Fibroblast of lung (primary cell): ENCODE measurements at places on chromosomes 2 and 18. TPM values are rescaled to one million over a fixed set of nuclear protein-coding genes. Genes with fewer than 3 reads are reported as not detected.

DNA sequence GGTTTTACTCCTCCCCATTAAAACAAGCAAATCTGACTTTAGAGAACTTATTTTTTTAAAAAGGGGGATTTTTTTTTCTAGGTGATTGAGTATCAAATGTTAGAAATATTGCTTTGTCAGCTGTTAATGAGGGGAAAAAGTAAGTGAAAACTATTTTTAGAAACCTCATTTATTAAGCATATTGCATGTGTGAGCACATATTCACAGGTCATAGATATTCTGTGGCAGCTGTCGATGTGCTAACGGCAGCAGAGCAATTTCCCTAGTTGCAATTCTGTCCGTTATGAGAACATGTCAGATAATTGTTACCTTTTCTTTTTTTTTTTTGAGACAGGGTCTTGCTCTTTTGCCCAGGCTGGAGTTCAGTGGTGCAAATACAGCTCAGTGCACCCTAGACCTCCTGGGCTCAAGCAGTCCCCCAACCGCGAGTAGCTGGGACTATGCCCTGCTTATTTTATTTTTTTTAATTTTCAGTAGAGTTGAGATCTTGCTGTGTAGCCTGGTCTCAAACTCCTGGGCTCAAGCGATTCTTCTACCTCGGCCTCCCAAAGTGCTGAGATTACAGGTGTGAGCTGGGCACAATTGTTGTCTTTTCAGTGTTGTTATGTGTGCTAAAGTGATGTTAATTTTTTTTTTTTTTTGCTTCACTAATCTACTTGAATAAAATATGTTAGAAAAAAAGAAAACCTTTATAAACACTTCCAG is 69.8 kb downstream of the MTA3 start:
- no peak for DNase-seq

Gene FRZB
- total RNA-seq, result 2.0 and 5.6 TPM in 2 replicates

DNA sequence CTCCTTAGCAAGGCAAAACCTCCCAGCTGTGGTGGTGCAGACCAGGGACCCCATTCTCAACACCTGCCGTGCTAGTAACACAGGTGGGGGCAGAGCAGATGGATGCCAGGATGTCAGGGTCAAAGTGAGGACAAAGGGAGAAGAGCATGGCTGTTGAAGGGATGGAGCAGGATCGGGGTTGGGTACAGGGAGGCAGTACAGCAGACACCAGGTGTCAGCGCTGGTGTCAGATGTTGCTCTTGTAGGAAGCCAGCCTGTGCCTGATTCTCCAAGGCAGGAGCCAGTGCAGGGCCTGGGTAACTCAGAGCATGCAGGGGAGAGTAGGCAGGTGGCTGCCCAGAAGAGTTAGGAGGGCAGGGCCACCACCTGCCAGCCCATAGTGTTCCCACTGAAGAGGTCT is 222.1 kb upstream of the SPRED2 start:
- no peak for DNase-seq

GRCh38 chr2:127463155-127463991 is 45.1 kb downstream of the PROC start:
- peak; percentile 15 for DNase-seq

Gene ACMSD
- not detected in 2 replicates for total RNA-seq

DNA sequence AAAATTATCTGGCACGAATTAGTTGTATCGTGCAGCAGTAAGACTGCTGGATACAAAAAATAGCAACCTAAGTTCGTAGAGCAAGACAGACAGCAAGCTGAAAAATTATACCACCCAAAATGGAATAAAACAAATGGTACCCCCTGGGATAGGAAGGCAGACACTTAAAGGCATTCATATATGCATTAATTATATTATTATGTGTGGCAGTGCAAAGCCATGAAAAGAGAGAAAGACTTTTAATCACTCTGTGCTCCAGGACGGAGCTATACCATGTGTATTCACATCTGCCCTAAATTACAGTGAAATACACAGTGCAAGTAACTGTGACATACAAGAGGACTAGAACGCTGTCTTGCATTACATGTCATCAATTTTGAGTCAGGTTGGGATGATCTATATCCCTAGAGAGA is 235.9 kb downstream of the GULP1 start:
- peak; percentile 26 for DNase-seq

- peak; percentile 75 for DNase-seq
Measured at GRCh38 chr2:63654959-63655358, 66.2 kb downstream of the MDH1 start.

Gene HOXD9
- total RNA-seq, result not detected in 2 replicates

GRCh38 chr18:26190506-26190905 is 35.7 kb upstream of the TAF4B start:
- DNase-seq, result no peak

Gene LTBP1
- total RNA-seq, result 190 and 324 TPM in 2 replicates

DNA sequence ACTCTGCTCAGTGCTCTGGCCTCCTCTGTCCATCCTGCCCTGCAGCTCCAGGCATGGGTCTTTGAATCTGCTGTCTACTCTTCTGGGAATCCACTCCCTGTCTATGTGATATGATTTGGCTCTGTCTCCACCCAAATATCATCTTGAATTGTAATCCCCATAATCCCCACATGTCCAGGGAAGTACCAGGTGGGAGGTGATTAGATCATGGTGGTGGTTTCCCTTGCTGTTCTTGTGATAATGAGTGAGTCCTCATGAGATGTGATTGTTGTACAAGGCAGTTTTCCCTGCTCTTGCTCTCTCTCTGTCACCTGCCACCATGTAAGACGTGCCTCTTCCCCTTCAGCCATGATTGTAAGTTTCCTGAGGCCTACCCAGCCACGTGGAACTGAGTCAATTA is 881.8 kb upstream of the ID2 start:
- DNase-seq, result no peak

DNA sequence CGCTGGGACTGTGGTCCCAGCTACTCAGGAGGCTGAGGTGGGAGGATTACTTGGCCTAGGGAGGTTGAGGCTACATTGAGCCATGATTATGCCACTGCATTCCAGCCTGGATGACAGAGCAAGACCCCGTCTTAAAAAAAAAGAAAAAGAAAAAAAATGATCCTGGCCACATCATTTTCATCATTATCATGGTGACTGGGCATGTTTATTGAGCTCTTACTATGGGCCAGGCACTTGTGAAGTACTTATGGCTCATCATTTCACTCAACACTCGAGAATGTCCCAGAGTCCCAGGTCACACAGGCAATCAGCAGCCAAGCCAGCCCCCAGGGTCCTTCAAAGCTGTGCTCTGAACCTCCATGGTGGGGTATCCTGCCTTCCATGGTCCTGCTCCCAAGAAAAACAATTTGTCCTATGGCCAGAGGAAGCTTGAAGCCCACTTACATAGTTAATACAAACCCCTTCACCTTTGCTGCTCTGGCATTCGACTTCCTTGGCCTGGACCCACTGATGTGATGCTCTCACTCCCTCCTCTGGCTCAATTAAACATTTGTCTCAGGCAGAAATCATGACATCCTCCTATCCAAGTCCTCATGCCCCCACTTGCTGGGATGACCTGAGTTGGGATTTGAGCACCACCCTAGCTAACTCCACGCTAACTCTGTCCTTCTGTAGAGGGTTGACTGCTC is 3.8 kb upstream of the CNNM4 start:
- DNase-seq, result no peak

- DNase-seq, result peak; percentile 33
Measured at GRCh38 chr2:153519257-153519875, 40.8 kb upstream of the RPRM start.

DNA sequence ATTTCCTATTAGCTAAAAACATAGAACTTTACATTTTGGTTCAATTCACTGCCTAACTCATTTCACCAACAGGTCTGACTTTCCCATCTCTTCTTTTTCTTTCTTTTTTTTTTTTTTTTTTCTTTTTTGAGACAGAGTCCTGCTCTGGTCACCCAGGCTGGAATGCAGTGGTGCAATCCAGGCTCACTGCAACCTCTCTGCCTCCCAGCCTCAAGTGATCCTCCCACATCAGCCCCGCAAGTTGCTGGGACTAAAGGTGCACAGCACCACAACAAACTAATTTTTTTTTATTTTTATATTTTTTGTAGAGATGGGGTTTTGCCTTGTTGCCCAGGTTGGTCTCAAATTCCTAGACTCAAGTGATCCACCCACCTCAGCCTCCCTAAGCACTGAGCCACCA is 57.8 kb upstream of the HNRNPA3 start:
- DNase-seq, result no peak

DNA sequence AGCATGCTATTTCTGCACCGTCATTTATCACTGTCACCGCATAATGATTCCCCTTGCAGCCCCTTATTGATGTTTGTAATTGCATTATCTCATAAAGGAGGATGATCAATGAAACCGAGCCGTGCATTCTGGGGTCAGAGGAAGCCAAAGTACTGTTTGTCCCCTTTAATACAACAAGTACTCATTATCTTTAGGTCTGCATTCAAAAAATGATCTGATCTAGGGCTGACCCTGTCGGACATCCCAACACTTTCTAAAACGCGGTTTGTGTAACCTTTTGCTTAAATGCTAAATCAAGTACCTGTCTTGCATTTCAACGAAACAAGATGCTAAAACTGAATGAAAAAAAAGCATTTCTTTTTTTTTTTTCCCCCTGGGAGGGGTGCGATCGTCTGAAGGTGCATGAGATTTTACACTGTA is 143.8 kb downstream of the MEIS1 start:
- DNase-seq, result peak; percentile 48

DNA sequence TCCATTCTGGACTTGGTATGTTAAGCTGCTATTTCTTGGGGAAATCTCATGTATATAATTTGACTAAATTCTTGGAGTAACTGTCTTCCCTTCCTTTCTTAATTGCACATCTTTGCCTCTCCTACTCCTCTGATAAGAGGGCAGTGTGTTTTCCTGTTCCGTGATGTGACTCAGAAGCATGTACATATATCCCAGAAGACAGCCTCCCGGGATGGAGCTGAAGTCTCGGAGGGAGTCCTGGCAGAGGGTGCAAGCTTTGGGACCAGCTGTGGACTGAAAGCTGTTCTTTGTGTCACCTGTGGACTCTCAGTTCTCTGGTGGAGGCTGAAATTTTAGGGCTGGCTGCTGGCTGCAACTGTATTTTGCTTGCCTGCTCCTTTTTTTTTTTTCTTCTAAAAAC is 54.7 kb upstream of the MGAT5 start:
- peak; percentile 14 for DNase-seq
